ENCODE measurements at places on chromosomes 6 and 20.

GRCh38 chr20:50101887-50102286, 11.1 kb downstream of the UBE2V1 start:
- DNase-seq, result no peak

DNA sequence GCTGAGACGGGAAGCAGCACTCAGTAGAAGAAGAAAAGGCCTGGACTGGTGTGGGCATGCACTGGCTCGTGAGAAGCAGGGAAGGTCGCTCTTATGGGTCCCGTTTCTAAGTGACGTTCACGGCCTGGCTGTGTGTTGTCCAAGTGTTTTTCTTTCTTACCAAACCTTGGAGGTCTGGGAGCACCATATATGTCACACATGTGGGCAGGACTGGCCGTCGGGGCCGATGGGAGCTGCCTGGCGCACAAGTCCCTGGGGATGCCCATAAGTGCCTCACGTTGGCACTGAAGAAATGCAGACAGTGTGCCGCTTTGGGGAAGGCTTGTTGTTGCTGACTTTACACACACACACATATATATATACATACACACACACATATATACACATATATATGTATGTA, 86.0 kb upstream of the DUSP22 start:
- DNase-seq, result no peak

- no peak for DNase-seq
Observed at GRCh38 chr6:756224-756623, 63.3 kb upstream of the EXOC2 start.

DNA sequence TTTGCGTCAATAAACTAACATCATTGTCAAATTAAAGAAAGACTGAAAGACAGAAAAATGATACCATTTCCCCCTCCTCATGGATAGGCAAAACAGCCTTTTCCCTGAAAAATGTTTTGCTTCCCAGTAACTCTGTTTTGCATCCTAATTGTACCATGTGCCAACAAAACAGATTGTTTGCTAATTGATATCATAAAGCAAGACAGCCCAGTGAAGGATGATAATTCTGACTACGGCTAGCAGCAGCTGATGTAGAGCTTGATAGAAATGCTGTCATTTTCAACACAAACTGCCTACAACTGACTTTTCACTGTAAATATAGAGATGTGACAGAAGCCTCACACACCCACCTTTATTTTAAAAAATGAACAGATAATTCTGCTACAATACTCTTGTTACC, 1061.6 kb downstream of the HACE1 start:
- no peak for DNase-seq

DNA sequence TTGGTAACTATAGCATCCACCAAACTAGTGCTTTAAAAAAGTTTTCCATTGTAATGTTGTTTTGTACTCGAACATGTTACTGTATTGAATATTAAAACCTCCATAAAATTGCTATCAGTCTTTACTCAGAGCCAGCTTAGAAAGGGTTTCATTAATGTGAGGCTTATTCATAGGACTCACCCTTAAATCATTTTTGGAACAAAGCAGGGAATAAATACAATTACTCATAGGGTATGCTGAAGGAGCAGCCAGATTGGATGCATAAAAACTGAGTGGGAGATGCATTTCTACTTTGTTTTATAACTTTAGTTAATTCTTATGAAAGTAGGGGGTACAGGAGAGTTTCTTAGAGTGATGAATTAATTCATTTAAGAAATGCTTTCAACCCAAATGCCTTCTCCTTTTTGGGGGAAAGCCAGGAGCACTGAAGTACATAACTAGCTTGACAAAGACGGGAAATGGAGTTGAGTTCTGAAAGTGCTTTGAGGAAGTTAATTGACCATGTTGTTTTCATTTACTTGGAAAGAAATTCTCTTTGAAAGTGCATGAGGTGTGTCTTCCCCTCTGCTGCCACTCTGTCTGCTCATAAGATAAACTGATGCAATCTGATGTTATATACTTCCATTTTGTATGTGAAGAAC, 90.3 kb downstream of the RNF144B start:
- peak; percentile 4 for DNase-seq

DNA sequence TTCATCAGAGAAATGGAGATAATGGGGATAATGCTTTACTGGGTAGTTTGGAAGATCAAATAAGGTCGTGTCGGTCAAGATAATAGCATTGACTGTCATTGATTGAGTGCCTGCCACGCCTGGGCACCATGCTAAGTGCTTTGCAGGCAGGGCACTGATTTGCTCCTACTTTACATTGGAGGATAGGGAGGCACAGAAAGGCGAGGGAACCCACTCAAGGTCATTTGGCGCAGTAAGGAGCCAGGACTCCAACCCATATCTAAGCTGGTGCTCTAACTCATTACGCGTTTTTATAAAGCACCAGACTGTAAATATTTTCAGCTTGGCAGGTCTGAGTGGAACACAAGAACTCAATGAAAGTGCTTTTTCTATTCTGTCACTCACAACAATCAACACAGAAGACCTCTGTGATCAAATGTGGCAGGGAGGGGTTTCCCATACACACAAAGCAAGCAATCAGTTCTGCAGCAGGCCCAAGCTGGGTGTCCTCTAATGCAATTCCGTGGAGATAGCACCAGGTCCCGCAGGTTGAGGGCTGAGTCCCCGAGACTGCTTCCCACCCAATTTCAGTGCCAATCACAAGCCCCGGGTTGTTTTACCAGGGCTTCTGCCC, 373.6 kb downstream of the CDH26 start:
- no peak for DNase-seq

DNA sequence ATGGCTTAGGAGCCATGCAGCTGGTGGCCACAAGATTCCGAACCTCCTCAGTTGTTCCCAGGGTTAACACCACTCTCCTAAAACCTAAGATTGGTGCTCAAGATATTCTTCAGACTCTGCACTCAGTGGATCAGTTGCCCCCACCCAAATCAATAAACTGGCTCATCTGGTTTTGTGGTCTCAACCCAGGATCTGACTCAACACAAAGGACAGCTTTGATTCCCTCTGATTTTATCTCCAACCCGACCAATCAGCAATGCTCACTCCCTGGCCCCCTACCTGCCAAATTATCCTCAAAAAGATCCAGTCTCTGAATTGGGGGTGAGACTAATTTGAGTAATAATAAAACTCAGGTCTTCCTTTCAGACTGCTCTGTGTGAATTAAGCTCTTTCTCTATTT, 137.5 kb downstream of the EYS start:
- no peak for DNase-seq

GRCh38 chr20:46118481-46119020, 437 bp downstream of the CD40 start:
- DNase-seq, result no peak

DNA sequence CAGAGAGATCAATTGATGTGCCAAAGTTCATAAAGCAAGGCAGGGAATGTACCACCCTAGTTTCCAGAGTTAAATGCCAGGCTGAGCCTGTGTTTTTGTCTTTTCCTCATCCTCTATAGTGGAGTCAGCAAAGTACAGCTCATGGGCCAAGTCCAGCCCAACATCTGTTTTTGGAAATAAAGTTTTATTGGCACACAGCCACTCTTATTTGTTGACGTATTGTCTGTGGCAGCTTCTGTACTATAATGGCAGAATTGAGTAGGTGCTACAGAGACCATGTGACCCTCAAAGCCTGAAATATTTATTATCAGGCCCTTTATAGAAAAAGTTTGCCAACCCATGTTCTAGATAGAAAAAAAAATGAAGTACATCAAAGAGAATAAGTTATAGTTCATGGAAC, 187.0 kb downstream of the TSHZ2 start:
- DNase-seq, result no peak

DNA sequence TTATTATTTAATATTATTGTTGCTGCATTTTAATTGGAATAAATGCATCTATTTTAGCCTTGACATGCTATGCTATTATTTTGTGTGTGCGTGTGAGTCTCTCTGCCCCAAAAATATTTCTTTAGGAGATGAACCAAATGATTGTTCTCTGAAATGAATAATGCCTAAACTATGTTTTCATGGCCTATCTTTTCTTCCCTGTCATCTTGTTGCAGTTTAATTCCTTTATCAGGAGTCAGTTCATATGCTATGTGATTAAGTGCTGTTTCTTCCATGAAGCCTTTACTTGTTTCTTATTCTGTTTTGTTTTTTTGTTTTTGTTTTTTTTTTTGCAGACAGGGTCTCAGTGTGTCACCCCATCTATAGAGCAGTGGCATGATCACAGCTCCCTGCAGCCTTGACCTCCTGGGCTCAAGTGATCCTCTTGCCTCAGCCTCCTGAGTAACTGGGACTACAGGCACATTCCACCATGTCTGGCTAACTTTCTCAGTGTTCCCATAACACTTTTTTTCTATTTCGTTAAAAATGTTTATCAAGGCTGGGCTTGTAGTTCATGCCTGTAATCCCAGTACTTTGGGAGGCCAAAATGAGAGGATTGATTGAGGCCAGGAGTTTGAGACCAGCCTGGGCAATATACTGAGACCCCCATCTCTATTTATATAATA, 25.7 kb downstream of the TPX2 start:
- DNase-seq, result no peak

GRCh38 chr6:116557893-116558292, 4.3 kb downstream of the CALHM4 start:
- no peak for DNase-seq

- DNase-seq, result no peak
Observed at GRCh38 chr6:6002848-6003620, 3.7 kb downstream of the NRN1 start.

- no peak for DNase-seq
Observed at GRCh38 chr20:60480950-60481742, 522.9 kb downstream of the CDH26 start.

GRCh38 chr6:71486461-71486860, 197.8 kb downstream of the OGFRL1 start:
- no peak for DNase-seq

GRCh38 chr6:5412663-5413062, 151.3 kb downstream of the FARS2 start:
- DNase-seq, result no peak
